ENCODE measurements at places on chromosomes 2 and 18. TPM values are rescaled to one million over a fixed set of nuclear protein-coding genes. Genes with fewer than 3 reads are reported as not detected.

KIAA2012 gene
- total RNA-seq, result not detected

ABHD1 gene
- 0.13 TPM for total RNA-seq

GPATCH11 gene
- total RNA-seq, result 15.1 TPM

ADAM23 gene
- 11.2 TPM for total RNA-seq
